Tibial nerve (tissue), 4 donors: ENCODE measurements at places on chromosomes 1 and 21. TPM values are rescaled to one million over a fixed set of nuclear protein-coding genes. Genes with fewer than 3 reads are reported as not detected.

The UBL4B gene
- not detected for total RNA-seq

The RGS8 gene
- not detected for total RNA-seq

The FNDC10 gene
- 1.7 TPM for total RNA-seq

The ANKRD65 gene
- total RNA-seq: 22.9 TPM

The HLCS gene
- total RNA-seq: 19.0 TPM

The ANGPTL7 gene
- 1,207 TPM for total RNA-seq

The OLFM3 gene
- total RNA-seq: not detected

The LRRC53 gene
- total RNA-seq: not detected

The SPRR2G gene
- not detected for total RNA-seq

The FHL3 gene
- 25.1 TPM for total RNA-seq

The FCRLB gene
- total RNA-seq: 4.7 TPM

The TMEM81 gene
- not detected for total RNA-seq
